Fibroblast of upper back skin (primary cell): ENCODE measurements at places on chromosomes 4 and X.

- no peak for DNase-seq
Measured at GRCh38 chrX:7570432-7571029, 272.4 kb upstream of the VCX start.

- DNase-seq = peak; percentile 71
Measured at GRCh38 chr4:150381036-150381435, 200.9 kb upstream of the MAB21L2 start.

GRCh38 chr4:13117185-13117584 lies 367.0 kb downstream of the RAB28 start:
- no peak for DNase-seq

DNA sequence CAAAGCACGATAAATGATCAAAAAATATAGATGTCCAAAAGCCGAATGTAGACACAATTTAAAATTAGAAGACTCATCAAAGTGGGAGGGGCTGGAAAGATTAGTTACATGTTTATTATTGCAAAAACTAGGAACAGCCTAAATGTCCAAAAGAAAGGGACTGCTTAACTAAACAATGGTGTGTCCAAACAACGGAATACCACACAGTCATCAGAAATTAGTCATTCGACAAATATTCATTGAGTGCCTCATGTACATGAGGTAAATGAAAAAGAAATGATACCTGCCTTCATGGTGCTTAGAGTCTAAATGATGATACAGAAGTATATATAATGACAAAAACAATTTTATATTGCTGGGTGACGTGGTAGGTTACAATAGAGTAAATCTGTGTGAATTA lies 139.7 kb downstream of the MAML3 start:
- DNase-seq = no peak
